Progenitor cell of endocrine pancreas (in vitro differentiated cells): ENCODE measurements at places on chromosomes 3 and 15. TPM values are rescaled to one million over a fixed set of nuclear protein-coding genes. Genes with fewer than 3 reads are reported as not detected.

CCR8 gene
- not detected in 2 replicates for total RNA-seq

- DNase-seq = no peak
- H3K36me3 ChIP-seq = no peaks in the 10 kb centered on the region
- peaks cover 53% of the 10 kb centered on the region for H3K27me3 ChIP-seq
- no peak overlapping the region for H3K4me3 ChIP-seq
Observed at GRCh38 chr3:127370906-127371305, 83.1 kb upstream of the PRR20G start.

DNA sequence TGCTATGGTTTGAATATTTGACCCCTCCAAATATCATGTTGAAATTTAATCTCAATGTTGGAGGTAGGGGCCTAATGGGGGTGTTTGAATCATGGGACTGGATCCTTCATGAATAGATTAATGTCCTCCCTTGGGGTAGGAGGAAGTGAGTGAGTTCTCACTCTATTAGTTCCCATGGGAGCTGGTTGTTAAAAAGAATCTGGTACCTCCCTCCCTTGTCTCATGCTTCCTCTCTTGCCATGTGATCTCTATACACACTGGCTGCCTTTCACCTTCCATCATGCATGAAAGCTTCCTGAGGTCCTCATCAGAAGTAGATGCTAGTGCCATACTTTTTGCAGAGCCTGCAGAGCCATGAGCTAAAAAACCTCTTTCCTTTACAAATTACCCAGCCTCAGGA, 177.7 kb upstream of the MCTP2 start:
- no peaks in the 10 kb centered on the region for H3K4me1 ChIP-seq
- peaks cover 34% of the 10 kb centered on the region for H3K27me3 ChIP-seq
- H3K4me3 ChIP-seq = no peak overlapping the region
- DNase-seq = no peak

- H3K27ac ChIP-seq = peak overlapping the region; percentile 84
- peak overlapping the region; percentile 5 for H3K4me3 ChIP-seq
- H3K4me1 ChIP-seq = peaks cover 72% of the 10 kb centered on the region
- DNase-seq = no peak
- no peaks in the 10 kb centered on the region for H3K27me3 ChIP-seq
- peaks cover 10% of the 10 kb centered on the region for H3K36me3 ChIP-seq
Observed at GRCh38 chr3:140950144-140950543, 8.5 kb downstream of the SLC25A36 start.

DNA sequence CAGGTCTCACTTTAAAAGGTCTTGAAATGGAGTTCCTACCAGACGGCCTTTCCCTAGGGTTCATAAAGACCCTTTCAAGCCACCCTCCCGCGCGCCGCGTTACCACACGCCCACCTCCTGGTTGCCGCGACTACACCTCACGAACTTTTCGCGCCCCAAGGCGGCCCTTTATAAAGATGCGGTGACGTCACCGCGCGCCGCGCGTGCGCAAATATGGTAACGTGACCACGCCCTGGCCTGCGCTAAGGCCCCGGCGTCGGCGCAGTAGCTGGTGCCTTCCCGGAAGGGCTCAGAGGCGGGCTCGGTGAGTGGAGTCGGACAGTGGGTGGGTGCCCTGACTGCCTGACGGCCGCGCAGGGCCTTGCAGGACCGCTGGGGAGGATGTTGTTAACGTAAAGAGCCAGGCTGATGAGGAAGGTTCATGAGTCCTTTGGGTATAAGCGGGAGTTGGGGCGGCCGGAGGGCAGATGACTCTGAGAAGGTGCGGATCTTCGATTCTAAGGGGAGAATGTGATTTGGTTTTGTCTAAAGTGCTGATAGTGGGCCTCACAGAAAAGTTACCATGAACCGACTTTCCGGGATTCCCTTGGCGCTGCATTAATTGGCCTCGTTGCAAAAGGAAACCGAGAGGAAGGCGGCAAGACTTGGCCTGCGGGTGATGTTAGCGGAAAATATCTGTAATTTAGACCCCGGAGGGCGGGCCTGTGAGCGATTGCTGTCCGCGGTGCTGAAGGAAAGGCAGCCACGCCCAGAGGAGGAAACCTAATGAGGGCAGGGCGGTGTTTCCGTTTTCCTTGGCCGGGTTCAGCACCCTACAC, 54.4 kb downstream of the FEZF2 start:
- H3K27me3 ChIP-seq = no peaks in the 10 kb centered on the region
- H3K4me3 ChIP-seq = peak overlapping the region; percentile 98
- H3K27ac ChIP-seq = peak overlapping the region; percentile 97
- peak; percentile 85 for DNase-seq

GRCh38 chr15:65396283-65396964, 18.6 kb upstream of the IGDCC3 start:
- no peak for DNase-seq
- no peaks in the 10 kb centered on the region for H3K36me3 ChIP-seq
- H3K4me1 ChIP-seq = peaks cover 24% of the 10 kb centered on the region
- no peak overlapping the region for H3K27ac ChIP-seq

DNA sequence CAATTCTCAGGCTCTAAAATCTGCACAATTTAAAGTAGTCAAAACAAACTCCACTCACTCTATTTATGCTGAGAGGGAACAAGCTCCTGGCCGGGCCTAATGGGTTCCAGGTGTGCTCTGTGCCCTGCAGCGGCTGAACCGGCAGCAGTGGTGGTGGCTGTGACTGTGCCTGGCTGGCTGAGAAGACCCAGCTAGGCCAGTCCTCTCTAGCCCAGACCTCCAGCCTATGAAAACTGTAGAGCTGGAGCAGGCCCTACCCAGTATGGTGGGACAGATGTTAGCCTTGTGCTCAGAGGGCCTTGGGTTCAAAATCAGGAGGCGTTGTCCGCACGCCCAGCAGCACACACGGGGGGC, 37.0 kb downstream of the EPHB3 start:
- peaks cover 15% of the 10 kb centered on the region for H3K4me1 ChIP-seq
- H3K4me3 ChIP-seq = no peak overlapping the region
- peaks cover 81% of the 10 kb centered on the region for H3K27me3 ChIP-seq
- H3K27ac ChIP-seq = no peak overlapping the region
